Ascending aorta (tissue), 2 donors: ENCODE measurements at places on chromosomes 3 and 15. TPM values are rescaled to one million over a fixed set of nuclear protein-coding genes. Genes with fewer than 3 reads are reported as not detected.

Gene CADM2
- total RNA-seq, result 23.0 TPM

Gene SLC6A20
- not detected for total RNA-seq

DNA sequence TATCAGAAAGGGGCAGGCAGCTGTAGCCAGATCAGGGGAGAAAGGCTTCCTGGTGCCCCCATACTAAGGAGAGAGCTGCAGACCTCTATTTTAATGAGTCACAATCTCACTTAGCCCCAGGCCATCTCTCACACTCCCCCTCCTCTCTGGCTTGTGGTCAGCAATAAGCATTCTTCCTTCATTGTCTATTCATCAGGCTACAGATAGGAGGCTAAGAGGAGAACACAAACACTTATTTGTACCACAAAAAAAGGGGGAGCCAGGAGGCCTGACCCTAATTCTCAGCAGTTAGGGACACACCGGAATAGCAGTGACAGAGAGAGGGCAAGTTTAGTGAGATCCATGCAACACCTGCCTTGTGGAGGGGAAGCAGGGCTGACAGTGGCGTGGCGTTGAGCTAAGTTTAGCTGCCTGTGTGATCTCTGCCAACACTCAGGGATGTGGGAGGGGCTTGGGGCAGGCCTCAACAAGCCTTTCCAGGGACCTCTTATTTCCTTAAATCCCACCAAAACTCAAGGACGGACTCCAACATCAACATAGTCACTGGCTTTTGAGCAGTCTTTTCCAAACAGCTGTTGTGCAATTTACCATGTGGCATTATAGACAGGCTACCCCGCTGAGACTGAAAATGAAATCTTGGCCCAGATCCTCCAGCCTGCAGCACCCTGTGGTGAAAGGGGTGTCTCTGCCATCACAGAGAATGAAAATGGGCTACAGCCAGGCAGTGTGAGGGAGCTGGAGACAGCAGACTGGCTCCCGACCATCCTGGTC, 191.9 kb upstream of the TSC22D2 start:
- no peaks in the 10 kb centered on the region for H3K27me3 ChIP-seq
- DNase-seq, result peak; percentile 84
- H3K4me1 ChIP-seq, result peaks cover 5% of the 10 kb centered on the region
- H3K4me3 ChIP-seq, result no peak overlapping the region
- H3K36me3 ChIP-seq, result no peaks in the 10 kb centered on the region

DNA sequence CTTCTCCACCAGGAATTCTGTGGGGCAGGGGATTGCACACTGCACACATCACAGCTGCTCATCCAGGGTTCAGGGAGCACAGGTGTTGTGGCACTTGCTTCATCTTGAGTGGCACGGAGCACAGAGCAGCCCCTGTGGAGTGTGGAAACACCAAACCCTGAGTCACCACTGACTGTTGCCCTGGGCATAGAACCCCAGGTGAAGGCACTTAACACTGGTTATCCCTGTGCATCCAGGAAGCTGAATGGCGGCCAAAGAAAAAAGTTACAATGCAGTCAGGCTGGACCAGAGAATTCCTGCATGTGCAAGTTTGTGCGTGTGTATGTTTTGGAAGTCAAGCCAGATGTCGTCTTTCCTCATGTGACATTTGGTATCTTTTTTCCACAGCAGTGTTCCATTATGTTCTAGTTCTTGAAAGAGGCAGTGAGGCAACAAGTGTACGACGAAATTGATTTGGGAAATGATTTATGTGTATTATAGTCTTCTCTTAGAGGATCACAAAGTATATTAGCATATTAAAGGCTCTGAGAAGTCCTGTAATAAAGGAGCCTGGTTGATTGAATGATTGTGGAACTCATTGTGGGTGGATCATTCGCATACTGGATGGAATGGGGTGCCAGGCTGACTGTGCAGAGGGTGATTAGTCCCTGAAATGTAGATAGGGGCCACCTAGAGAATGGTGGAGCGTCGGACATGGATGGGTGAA, 292.3 kb downstream of the TLE3 start:
- no peak for DNase-seq
- no peaks in the 10 kb centered on the region for H3K4me1 ChIP-seq
- no peaks in the 10 kb centered on the region for H3K27me3 ChIP-seq
- no peaks in the 10 kb centered on the region for H3K36me3 ChIP-seq
- H3K4me3 ChIP-seq, result no peak overlapping the region
- no peak overlapping the region for H3K27ac ChIP-seq

DNA sequence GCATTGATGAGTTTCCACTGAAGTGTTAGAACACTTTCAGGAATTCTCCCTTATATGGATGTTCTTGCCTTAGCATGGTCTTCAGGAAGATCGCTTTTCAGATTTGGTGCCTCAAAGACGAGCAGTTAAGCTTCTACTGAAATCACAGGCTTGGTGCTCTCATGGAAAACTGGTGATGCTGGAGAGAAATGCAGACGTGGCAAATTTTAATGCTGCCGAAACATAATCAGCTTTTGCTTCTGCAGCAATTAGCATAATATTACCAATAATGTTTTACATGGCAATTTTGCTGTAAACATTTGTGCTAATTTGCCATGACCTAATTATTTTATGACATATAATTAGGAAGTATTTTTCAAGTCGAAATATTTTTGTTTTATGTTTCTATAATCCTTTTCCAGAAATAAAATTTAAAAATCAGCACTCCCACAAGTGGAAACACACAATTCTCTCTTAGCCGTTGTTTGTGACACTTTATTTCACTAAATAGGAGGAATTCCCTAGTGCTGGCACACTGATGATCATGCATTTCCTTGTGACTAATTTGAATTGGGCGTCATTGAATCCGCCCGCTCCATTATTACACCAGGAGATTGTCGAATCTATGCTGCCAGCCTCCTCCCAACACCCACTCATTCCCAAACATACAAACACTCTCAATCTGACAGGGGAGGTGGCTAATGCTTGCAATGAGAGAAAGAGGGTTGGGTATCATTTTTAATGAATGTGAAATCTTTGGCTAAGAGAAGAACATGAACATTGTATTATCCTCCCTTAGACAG, 506.8 kb upstream of the PPP2R3A start:
- no peaks in the 10 kb centered on the region for H3K27me3 ChIP-seq
- H3K36me3 ChIP-seq, result no peaks in the 10 kb centered on the region
- H3K27ac ChIP-seq, result no peak overlapping the region
- DNase-seq, result no peak

Gene GOLGA8G
- total RNA-seq, result not detected

Gene ARRDC4
- 29.7 TPM for total RNA-seq

DNA sequence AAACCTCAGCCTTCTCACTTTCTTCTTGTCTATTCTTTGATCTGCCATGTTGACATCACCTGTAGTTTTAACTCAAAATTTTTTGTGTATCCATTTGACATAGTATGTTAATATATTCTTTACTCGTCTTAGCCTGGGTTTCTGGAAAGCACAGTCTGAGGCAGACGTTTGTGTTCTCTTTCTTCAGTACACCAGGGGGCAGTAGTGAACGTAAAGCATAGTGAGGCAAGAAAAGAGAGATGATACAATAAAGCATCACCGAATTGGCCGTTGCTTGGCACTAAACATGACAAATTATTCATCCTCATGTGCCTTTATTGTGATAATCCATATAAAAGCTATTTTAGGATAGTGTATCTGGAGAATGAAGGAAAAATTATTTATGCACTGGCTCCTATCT, 141.0 kb upstream of the MYRIP start:
- H3K4me1 ChIP-seq, result no peaks in the 10 kb centered on the region
- no peak for DNase-seq
- H3K27me3 ChIP-seq, result no peaks in the 10 kb centered on the region
- no peaks in the 10 kb centered on the region for H3K36me3 ChIP-seq

DNA sequence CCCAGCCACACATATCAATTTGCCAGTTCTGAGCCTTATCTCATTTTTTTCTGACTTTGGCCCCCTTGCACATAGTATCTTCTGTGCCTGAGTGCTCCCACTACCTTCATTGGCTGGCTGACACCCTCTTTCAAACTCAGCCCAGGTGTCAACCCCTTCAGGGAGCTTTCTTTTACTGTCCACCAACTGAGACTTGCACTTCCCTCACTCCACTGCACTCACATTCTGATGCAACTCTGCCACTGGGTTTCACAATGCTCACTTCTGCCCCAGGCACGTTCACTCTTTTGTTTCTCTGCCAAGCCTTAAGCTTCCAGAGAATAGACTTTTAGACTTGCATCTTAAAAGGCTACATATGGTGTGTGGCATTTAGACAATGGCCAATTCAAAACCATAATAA, 101.5 kb upstream of the CBLB start:
- H3K27me3 ChIP-seq, result no peaks in the 10 kb centered on the region
- H3K27ac ChIP-seq, result no peak overlapping the region
- H3K36me3 ChIP-seq, result no peaks in the 10 kb centered on the region
- H3K4me3 ChIP-seq, result no peak overlapping the region

DNA sequence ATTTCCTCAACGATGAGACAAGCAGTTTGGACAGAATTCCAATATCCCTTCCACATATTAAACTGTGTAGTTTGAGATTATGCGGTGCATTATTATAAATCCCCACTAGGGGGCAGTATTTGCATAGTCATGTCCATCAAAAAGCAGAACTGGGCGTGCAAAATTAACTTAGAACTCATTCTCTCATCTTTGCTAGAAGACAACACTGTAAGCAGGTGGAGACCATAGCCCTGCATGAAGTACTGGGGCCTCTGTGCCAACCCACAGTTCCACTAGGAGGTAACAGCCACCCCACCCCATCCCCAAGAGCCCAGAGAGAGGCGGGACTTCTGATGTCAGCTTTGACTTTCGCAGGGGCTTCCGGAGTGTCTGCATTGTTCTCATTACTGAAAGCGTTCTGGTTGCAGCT, 106.6 kb upstream of the TMC3 start:
- H3K4me3 ChIP-seq, result no peak overlapping the region
- H3K4me1 ChIP-seq, result no peaks in the 10 kb centered on the region
- no peaks in the 10 kb centered on the region for H3K36me3 ChIP-seq
- no peaks in the 10 kb centered on the region for H3K27me3 ChIP-seq

DNA sequence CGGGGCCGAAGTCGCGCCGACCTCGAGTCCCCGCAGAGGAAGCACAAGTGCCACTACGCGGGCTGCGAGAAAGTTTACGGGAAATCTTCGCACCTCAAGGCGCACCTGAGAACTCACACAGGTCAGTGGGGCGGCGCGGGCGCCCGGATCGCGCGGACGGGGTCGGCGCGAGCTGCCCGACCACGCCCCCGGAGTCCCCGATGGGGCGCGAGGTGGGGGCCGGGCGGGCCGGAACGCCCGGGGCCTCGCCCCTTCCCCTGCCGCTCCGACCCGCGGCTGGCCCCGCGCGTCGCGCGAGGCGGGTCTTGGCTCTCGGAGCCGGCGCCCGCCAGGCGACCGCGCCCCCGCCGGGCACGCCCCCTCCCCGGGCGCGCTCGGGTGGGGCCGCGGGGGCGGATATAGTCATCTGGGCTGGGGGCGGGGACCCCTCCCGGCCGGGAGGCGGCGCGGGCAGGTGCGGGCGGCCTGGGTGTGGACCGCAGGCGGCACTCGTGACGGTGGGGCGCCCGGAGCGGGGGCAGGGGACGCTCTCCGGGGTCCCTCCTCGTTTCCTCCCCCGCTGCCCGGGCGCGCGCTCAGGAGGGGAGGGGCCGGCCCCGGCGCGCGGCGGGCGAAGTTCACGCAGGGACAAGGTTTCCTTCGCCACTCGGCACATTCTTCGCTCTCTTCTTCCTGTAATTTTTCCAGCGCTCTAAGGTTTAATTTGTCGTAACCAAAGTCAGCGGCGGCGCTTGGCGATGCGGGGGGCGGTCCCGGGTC, 1.2 kb downstream of the KLF13 start:
- no peaks in the 10 kb centered on the region for H3K36me3 ChIP-seq
- H3K27ac ChIP-seq, result peak overlapping the region; percentile 99
- H3K4me3 ChIP-seq, result peak overlapping the region; percentile 90
- H3K27me3 ChIP-seq, result no peaks in the 10 kb centered on the region

Gene CDAN1
- total RNA-seq, result 16.2 TPM

Gene NPAP1
- not detected for total RNA-seq

DNA sequence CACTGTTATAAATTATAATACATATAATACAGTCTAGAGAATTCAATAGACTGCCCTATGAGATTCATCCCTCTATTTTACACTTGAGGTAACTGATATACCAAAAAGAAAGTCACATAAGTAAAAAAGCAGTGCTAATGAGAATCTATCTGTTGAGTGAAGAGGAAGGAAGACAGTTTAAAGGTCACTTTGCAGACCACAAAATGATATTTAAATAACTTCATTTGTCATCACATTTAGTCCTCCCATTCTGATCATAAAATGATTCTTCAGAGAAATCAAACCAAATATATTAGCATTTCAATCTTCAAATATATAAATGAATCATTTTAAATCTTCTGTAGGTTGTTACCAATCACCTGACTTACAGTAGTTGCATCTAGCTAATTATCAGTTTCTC, 60.5 kb upstream of the CCDC50 start:
- no peak overlapping the region for H3K4me3 ChIP-seq
- no peak for DNase-seq
- no peaks in the 10 kb centered on the region for H3K27me3 ChIP-seq
- H3K4me1 ChIP-seq, result no peaks in the 10 kb centered on the region

- H3K4me1 ChIP-seq, result no peaks in the 10 kb centered on the region
- no peak overlapping the region for H3K4me3 ChIP-seq
- H3K27me3 ChIP-seq, result no peaks in the 10 kb centered on the region
- DNase-seq, result no peak
Measured at GRCh38 chr15:100836501-100836900, 43.1 kb upstream of the ALDH1A3 start.

GRCh38 chr3:50192689-50193141, 1.3 kb downstream of the GNAT1 start:
- peak; percentile 86 for DNase-seq
- no peak overlapping the region for H3K27ac ChIP-seq
- H3K4me3 ChIP-seq, result peak overlapping the region; percentile 39
- H3K36me3 ChIP-seq, result no peaks in the 10 kb centered on the region
- H3K27me3 ChIP-seq, result peaks cover 18% of the 10 kb centered on the region

GRCh38 chr3:184486614-184487013, 75.0 kb upstream of the EPHB3 start:
- DNase-seq, result no peak
- no peaks in the 10 kb centered on the region for H3K4me1 ChIP-seq
- no peak overlapping the region for H3K4me3 ChIP-seq
- no peak overlapping the region for H3K27ac ChIP-seq
- no peaks in the 10 kb centered on the region for H3K36me3 ChIP-seq

- no peak overlapping the region for H3K27ac ChIP-seq
- no peaks in the 10 kb centered on the region for H3K4me1 ChIP-seq
- H3K4me3 ChIP-seq, result no peak overlapping the region
- no peaks in the 10 kb centered on the region for H3K27me3 ChIP-seq
- DNase-seq, result no peak
Measured at GRCh38 chr3:41975416-41976103, 13.7 kb upstream of the ULK4 start.

Gene MYLK
- total RNA-seq, result 196 TPM

Gene LINGO1
- 18.3 TPM for total RNA-seq
